ENCODE measurements at places on chromosomes 11 and 22.

- DNase-seq: peak; percentile 18
Measured at GRCh38 chr11:85680897-85681296, 5.1 kb downstream of the CCDC89 start.

DNA sequence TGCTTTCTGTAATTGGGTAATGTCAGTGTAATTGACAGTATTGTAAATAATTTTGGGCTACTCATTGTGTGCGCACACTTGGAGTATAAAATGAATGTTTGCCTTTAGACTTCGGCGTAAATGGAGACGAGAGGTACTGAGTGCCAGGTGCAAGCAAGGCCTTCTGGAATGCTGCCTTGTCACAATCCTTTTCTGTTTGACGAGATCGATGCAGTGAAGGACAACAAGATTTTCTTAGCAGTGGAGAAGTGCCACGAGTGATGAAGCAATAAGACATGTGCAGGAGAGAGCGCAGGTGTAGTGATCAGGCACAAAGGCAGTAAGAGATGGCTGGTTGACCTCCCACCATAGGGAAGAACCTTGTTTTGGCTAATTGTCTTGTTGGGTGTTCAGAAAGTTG, 67.5 kb downstream of the DDX10 start:
- DNase-seq: no peak

DNA sequence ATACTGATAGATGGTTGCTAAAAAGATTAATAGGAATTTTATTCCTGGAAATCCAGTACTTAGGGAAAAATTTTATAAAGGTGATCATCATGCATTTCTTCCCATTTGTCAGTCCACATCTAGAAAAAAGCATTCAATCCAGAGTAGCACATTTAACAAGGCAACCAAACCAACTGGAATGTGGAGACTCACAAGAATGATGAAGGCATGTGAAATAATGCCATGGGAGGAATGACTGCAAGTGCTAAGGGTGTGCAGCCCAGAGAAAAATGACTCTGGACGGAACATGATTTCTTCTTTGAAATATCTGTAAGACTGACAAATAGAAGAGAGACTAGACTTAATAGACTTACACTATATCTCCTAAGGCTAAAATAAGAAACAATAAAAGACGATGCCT, 33.8 kb downstream of the BLID start:
- no peak for DNase-seq

GRCh38 chr11:29623144-29623722, 393.6 kb downstream of the KCNA4 start:
- no peak for DNase-seq

- DNase-seq: no peak
Measured at GRCh38 chr11:75371949-75372876, 20.8 kb upstream of the ARRB1 start.

DNA sequence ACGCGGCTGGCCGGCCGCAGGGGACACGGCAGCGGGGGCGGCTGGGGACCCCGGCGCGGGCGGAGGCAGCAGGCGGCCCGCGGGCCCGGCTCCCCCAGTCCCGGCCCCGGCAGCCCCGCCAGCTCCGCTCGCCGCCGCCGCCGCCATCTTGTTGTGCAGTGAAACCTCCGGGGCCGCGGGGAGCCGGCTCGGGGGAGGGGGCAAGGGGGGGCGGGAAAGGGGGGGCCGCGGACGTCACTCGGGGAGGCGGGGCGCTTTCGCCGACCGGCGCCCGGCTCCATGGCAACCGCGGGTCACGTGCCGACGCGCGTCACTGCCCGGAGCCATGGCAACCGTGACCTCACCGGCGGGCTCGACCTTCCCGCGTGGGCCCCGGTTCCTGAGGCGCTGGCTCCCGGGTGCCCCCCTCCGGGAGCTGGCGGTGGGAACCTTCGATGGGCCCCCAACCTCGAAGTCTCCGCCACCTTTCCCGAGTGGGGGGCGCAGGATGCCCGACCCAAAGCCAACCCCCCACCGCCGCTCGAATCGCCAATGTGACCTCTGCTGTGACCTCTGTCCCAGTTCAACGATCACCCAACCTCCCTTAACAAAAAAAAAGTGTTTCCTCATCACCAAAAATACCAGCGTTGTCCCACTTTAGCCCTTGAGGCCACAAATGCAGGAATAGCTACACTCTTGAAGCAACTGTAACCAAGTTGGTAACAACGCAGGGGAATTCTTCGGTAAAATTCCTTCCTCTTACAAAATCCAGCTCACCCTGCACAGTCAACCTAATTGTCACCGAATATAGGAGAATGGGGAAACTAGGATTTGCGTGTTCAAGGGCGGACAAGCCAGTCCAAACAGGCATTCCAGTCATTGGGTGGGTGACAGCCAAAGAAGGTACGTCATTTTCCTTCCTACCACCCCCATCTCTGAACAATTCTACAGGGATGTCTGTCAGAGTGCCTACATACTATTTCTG, at the start of gene SIK3:
TSS of gene SIK3 (minus strand) at position 160 of the 964 bp plus-strand sequence. CDS start at position 147, 13 bp downstream.
- DNase-seq: peak; percentile 93

GRCh38 chr11:72921028-72921716, 107.0 kb downstream of the ATG16L2 start:
- DNase-seq: no peak

- DNase-seq: no peak
Measured at GRCh38 chr11:62842171-62842741, 2.9 kb upstream of the WDR74 start.

- DNase-seq: no peak
Measured at GRCh38 chr11:44507491-44507890, 58.0 kb upstream of the CD82 start.

DNA sequence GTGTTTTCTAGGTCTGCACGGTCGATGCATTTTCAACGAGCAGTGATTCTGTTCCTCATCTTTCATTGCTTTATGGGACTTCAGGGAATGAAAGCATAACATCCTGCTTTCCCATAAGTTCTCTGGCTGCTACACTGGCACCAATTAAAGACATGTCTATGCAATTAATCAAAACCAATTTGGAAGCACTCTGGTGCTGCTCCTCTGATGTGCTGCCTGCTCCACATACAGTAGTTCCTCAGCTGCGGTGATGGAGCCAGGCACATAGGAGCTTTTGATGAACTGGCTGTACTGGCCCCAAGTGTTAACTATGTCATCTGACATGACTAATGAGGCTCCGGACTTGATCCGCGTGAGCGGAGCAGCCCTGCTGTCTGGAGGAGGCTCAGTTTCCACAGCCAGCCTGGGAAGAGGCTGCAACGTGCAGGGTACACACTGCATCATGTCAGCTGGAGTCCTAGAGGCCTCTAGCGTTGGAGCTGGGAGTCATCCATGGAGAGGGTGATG, 29.8 kb downstream of the GVQW3 start:
- no peak for DNase-seq

DNA sequence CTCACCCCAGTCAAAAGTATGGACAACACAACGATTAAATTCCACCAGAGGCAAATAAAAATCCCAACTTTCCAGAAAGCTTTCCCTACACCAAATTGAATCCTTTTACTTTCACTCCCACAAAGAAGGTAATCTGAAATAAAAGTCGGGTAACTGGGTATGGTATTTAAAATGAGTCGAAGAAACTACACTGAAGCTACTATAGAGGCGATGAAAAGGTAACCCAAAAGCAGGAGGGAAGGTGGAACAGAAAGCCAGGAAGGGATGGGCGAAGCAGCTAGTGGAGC, 1.1 kb downstream of the PICALM start:
- no peak for DNase-seq

DNA sequence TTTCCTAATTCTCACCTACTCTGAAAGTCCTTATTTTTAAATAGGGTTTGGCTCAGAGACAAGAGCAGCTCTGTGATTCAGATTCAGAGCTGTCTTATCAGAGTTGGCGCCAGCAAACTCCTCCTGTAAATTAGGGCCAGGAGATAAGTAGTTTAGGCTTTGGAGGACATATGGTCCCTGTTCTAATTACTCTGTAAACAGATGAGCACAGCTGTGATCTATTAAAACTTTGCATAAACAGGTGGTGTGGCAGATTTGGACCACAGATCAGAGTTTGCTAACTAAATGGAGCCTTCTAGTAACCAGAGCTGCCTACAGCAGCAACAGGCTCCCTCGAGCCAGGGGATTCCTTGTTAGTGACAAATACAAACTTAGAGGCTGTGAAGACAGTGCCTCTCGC, 27.9 kb downstream of the YPEL1 start:
- DNase-seq: no peak

GRCh38 chr11:45162064-45162375, 15.6 kb downstream of the PRDM11 start:
- DNase-seq: no peak

- no peak for DNase-seq
Measured at GRCh38 chr11:66561178-66561974, 7.0 kb downstream of the CTSF start.

DNA sequence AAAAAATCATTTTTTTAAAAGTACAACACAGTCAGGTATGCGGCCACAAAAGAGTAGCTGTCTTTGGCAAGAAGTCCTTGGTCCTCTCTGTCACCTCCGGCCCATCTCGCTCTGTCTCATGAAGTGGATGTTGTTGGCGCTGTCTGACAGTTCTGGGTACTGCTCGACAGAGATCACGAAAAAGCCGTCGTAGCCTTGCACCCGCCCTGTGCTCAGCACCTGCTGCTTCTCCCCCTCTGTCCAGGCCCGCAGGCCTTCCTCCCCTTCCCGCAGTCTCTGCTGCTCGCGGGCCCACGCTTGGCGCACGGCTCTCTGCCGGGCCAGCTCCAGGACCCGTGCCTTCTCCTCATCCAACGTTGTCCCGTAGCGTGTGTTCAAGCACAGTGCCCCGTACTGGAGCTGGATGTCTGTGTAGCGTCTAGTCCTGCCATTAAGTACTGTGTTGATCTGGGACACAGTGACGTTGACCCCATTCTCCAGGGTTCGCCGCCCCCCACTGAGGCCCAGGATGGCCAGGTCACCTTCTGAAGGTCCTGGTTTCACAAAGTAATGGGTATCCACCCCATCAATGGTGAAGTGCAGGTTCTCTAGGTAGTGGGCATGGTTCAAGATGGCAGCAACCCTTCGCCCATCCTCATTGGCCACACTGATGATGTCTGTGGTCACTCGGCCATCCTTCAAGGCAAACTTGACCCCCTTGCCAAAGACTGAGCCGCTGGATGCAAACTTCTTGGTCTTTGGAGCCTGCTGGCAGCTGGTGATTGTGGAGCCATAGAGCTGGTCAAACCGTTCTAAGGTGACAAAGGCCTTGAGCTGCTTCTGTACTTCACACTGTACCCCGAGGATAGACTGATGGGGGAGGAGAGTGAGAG, 83.5 kb upstream of the NARS2 start:
- no peak for DNase-seq

GRCh38 chr22:20583471-20583922, 76.1 kb downstream of the MED15 start:
- no peak for DNase-seq

- DNase-seq: no peak
Measured at GRCh38 chr11:119406005-119406404, 17.0 kb downstream of the THY1 start.

DNA sequence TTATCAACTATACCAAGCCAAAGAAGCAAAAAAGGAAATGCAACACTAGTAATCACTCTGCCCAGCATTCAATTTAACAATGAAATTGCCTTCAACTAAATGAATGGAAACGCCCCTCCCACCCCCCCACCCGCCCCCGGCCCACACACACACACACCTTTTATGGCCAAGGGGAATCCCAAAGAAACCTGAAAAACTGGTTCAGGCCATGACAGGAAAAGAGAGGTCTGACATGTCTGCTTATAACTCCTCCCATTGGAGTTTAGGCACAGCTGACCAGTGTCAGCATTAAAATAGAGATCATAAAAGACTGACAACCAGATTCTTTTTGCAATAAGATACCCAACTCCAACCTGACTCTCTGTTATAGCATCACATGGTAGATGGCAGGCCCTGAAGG, 42.6 kb downstream of the ACER3 start:
- no peak for DNase-seq

GRCh38 chr11:7485186-7486097, at the start of gene OLFML1:
TSS of gene OLFML1 (plus strand) at chr11:7485506. CDS start at chr11:7485876, 370 bp downstream.
- DNase-seq: no peak

- DNase-seq: peak; percentile 25
Measured at GRCh38 chr11:10379022-10379421, 74.1 kb downstream of the ADM start.

- no peak for DNase-seq
Measured at GRCh38 chr11:105823495-105824033, 198.5 kb downstream of the MSANTD4 start.

- no peak for DNase-seq
Measured at GRCh38 chr11:79520086-79520485, 79.3 kb upstream of the TENM4 start.

GRCh38 chr11:87081358-87081757, 43.6 kb downstream of the TMEM135 start:
- DNase-seq: no peak

- no peak for DNase-seq
Measured at GRCh38 chr11:61041755-61042518, 60.4 kb upstream of the CD5 start.

DNA sequence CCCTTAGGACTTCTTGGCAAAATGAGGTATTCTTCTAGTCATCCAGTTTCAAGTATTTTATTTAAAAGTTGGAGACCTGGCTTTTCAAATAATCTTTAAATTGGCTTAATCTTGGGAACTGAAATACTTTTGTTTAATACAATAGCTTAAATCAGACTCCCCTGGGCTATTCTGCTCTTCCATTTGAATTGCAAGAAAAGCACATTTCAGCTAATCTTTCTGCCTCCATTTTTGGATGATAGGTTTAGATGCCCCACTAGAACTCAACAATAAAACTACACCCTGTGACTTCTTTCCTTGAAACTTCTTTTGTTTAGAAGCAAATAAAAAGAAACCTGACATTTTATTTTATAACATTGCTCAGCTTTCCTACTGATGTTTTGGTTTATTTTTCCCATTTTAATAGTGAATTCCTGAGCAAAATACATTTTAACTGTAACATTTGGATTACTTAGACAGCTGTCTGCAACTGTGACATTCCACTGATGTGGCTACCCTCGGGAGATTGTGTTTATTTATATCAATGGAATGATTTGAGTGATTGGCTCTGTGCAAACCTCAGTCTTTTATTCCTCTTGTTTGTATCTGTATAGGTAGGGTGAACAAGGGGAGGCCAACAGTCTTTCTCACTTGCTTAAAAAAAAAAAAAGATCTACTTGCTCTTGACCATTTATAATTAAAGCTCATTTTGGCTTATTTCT, 1045.8 kb upstream of the CNTN5 start:
- DNase-seq: no peak

DNA sequence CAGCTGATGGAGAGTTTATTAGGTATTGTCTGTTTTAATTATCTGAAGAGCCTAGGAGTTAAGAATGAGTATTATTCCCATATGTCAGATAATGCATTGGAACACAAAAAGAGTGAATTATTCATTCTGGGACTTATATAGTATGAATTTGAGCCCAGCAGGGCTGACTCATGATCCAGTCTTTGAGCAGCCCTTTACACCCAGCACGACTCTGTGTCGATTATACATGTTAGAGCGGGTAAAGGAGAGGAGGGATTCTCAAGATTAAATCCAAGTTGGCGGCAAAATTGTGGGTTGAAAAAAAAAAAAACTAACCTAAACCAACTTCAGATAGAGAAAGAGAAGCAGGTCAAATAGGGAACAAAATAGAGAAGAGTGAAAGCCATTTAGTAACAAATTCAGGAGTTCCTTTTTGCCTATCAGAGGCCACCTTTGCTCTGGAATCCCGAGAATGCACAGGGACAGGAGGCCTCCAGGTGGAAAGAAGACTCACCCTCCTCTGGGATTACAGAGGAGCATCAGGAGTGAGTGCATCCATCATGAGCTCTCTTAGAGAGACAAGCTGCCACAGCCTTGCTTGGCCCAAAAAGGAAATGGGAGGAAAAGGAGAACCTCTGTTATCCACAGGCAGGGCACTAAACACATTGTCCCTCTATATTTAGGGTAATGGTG, 3.1 kb downstream of the MRGPRX1 start:
- no peak for DNase-seq
